HT1080 (cell line): ENCODE measurements at places on chromosomes 2 and 18. TPM values are rescaled to one million over a fixed set of nuclear protein-coding genes. Genes with fewer than 3 reads are reported as not detected.

DNA sequence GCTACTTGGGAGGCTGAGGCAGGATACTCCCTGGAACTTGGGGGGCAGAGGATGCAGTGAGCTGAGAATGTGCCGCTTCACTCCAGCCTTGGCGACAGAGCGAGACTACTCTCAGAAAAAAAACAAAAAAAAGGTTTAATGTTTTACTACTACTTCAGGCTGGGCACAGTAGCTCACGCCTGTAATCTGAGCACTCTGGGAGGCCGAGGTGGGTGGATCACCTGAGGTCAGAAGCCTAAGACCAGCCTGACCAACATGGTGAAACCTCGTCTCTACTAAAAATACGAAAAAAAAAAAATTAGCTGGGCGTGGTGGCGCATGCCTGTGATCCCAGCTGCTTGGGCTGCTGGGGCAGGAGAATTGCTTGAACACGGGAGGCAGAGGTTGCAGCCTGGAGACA lies 75.7 kb upstream of the ATIC start:
- DNase-seq, result no peak

DNA sequence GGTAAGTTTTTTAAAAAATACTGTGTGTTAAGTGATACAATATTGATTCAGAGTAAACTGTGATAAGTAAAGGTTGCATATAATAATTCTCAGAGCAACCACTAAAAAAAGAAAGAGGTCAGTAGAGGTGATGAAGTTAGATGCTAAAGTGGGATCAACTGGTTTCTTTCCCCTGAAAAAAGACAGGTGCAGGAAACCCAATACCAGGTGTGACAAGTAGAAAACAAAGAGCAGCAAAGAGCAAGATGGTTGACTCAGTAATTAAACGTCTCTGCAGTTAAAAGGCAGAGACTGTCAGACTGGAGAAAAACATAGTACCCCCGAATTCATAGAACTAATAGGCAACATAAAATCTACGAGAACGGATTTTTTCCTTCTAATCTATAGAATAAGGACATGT lies 128.3 kb downstream of the ATP9B start:
- DNase-seq, result no peak

GRCh38 chr2:100291152-100291970 lies 30.9 kb downstream of the LONRF2 start:
- DNase-seq, result peak; percentile 99

DNA sequence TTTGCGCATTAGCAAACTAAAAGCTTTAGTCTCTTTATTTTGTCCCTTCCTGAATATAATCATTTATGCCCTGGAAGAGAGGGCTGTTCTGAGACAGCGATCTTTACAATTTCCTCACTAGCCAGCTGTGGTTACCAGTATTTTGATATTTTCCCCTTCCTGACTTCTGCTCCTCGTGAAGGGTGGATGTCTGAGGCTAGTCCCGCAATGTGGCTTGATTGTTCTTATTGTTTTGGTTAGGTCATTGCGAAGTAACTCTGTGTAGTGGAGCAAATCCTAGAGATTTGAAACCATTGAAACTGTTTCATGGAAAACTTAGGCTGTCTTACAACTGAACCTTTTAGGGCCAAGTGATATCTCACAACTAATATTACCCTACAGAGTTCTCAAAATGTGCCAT lies 2.4 kb downstream of the MRPL33 start:
- DNase-seq, result no peak

DNA sequence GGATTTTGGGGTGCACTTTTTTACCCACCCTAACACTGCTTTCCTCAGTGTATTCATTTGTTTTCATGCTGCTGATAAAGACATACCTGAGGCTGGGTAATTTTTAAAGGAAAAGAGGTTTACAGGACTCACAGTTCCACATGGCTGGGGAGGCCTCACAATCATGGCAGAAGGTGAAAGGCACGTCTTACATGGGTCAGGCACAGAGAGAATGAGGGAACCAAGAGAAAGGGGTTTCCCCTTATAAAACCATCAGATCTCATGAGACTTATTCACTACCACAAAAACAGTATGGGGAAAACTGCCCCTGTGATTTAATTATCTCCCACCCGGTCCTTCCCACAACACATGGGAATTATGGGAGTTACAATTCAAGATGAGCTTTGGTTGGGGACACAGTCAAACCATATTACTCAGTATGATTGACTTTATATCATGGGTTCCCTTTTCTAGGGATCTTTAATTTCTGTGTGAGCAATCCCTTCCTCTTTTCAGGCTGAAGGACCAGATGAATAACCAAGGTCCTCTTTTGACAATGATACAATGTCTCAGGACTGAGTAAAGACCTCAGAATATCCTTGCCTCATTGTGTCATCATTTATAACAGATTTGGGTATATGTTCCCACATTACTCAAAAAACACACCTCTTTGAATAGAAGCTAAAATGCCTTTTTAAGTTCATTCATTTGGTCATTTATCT lies 100.1 kb upstream of the TRIB2 start:
- DNase-seq, result no peak

DNA sequence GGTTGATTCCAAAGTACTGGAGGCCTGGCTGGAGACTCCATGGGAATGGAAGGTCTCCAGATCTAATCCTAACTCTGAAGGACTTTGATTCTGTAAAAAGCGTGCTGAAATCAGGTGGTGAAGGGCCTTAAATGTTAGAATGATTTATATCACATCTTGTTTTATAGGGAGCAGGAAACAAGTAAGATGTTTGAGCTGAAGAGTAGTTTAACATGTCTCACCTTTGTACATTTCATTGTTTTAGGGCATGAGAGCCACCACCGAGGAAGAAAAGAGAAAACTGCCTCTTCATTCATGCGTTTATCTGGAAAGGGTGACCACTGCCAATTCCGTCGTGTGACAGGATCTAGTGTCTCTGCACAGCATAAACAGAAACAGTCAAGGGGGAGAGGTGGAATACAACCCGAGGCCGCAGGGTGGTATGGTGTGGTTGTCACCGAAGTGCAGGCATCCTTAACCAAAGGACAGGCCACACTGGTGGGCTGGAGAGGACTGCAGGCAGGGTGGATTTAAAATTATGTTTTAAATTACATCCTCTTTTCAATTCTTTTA lies 445.3 kb downstream of the SLC4A3 start:
- no peak for DNase-seq

- DNase-seq, result no peak
Observed at GRCh38 chr2:216987252-216987821, 127.5 kb upstream of the TNP1 start.

- DNase-seq, result peak; percentile 27
Observed at GRCh38 chr18:38790303-38790702, 1224.7 kb upstream of the CELF4 start.

DNA sequence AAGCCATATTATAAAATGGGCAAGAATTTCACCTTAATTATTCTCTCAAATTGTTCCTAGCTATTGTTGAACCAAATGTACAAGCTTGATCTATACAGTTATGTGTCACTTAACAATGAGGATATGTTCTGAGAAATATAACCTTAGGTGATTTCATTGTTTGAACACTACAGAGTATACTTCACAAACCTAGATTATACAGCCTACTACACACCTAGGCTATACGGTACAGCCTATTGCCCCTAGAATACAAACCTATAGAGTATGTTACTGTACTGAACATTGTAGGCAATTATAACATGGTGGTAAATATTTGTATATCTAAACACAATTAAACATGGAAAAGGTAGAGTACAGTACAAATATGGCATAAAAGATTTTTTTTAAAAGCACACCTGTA lies 42.9 kb upstream of the MMADHC start:
- DNase-seq, result no peak

GRCh38 chr2:88754585-88755320 lies 63.3 kb downstream of the RPIA start:
- DNase-seq, result no peak

DNA sequence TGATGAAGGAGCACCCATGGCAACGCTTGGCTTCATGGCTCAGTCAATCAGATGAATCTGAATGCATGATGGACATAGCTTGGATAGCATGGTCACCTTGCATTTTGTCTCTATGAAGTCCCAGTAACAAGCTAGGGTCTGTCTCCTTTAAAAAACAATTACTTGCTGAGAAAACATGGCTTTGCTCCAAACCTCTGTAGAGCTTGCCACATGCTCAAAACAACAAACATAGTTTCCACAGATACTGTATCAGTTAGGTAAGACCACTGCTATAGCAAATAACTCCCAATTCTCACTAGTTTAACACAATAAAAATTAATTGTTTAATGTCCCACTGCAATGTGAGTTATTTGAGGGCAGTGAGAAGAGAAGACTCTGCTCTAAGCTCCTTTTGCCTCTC lies 401.0 kb downstream of the IRS1 start:
- no peak for DNase-seq

GRCh38 chr2:27076323-27076722 lies 2.1 kb upstream of the EMILIN1 start:
- no peak for DNase-seq

DNA sequence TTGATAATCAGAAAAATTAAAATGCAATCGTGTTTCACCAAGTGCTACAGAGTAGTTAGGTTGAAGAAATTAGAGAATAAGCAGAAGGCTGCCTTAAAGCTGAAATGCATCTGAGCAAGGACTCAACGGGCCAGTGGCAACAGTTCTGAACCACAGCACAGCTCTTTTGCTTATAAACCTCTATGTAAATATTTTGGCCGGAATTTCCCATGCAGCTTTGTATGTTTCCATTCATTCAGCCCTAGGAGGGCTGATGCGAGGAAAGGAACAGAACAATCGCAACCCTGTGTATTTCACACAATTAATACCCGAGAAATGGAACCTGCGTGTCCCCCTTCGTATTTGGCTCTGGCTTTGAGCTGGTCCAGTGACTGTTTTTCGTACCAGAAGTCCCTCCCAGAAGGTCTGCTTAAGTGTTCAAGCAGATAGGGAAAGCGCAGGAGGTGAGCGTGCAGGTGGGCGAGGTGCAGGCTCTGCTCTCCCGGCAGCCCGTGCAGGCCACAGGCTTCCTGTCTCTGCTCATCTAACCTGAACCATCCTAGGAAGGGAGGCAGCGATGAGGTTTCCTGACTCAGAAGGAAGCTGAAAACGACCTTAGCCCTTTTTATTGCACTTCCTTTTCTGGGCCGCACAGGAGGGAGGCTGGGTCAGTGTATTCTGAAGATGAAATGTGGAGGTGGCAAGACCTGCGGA lies 67.3 kb downstream of the ASB1 start:
- no peak for DNase-seq

DNA sequence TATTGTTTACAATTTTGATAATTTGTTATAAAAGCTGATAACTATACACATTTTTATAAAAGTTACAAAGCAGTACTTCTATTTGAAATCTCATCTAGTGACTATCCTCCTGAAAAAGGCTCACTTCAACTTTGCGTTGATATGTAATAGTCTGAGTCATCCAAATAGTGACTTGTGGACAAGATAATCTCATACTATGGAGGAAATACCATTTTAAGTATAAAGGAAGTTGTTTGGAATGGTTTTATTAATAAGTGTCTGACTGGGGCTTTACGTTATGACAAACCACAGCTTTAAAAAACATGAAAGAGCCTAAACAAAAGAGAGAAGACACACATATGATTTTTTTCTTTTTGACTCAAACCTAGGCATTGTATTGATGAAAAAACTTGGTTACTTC lies 272.3 kb upstream of the COL3A1 start:
- DNase-seq, result peak; percentile 48

GRCh38 chr18:56282234-56283104 lies 355.9 kb downstream of the TXNL1 start:
- DNase-seq, result no peak

- no peak for DNase-seq
Observed at GRCh38 chr2:43307046-43307445, 80.6 kb upstream of the ZFP36L2 start.

DNA sequence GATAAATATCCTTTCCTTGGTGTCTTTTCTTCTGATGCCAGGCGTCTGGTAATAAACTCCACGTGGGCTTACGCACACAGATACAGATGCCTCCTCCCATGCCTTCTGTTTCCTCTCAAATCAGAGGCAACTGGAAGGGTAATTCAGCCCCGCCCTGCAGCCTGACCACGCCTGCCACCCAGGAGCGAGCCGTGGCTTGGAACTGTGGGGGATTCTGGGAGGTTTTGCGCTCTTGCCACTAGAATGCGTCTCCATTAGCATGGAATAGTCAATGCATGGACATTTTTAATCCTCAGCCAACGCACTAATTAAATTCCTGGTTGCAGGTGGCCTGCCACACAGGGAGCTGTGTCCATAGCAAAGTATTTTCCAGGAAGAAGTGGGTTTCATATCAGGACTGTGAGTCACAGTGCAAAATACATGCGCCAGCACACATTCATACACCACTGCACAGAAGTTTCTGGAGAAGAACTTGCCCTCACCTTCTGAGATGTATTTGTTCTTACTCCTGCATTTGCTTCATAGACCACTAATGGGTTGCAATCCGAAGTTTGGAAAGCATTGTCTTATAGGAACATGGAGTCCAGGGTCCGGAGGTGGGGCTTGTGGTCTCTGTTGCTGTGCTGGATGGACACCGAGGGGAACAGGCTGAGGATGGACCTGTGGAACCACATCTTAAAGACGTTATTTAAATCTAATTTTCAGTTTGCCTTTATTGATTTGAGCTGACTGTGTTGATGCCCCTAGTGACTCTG lies 151.4 kb downstream of the LDLRAD4 start:
- DNase-seq, result peak; percentile 19

- no peak for DNase-seq
Observed at GRCh38 chr18:49591271-49591670, 29.4 kb downstream of the LIPG start.

Gene C2orf76
- 11.5 and 15.5 TPM in 2 replicates for total RNA-seq

Gene RTP5
- not detected in 2 replicates for total RNA-seq

Gene ACMSD
- not detected in 2 replicates for total RNA-seq

Gene C1QL2
- 0.03 TPM in 1 of 2 replicates, not detected in the other for total RNA-seq

Gene ATAD2B
- 2.2 and 6.8 TPM in 2 replicates for total RNA-seq
